ENCODE measurements at places on chromosomes 1 and 21.
A peak's percentile ranks its signal among the peaks of the same experiment; 100 is the strongest.

- no peak for ATAC-seq
Measured at GRCh38 chr1:182391028-182391361, 595 bp downstream of the GLUL start.

DNA sequence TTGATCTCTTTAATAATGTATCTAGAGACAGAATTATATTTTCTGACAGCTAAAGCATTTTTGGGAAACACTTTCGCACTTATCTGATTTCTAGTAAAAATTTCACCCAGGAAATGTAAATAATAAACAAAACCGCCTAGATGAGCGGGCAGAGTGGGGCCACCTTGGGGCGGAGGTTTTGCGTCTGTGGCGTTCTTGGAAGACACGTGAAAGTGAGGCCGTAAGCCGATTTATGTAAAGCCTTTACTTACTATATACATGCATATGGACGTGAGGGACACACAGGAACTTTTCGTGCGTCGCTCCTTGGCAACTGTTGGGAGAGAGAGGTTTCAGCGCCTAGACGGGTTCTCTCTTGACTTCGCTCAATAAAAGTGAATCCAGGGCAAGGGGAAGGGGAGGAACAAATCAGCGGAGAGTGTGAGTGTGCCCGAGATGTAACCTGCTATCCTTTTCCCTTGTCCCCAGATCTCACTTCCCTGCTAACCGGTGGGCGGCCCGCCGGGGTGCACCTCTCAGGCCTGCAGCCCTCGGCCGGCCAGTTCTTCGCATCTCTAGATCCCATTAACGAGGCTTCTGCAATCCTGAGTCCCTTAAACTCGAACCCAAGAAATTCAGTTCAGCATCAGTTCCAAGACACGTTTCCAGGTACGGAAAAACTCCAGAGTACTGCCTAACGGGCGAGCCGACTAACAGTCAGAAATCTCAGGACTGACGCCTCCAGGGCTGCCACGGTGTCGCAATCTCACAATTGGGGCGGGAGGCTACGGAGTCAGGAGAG lies 1.7 kb downstream of the HLX start:
- no peak for ATAC-seq

- ATAC-seq: peak; percentile 86
Measured at GRCh38 chr1:88191917-88192316, 492.2 kb upstream of the PKN2 start.

GRCh38 chr1:14602136-14602535 lies 3.7 kb downstream of the KAZN start:
- ATAC-seq: no peak

DNA sequence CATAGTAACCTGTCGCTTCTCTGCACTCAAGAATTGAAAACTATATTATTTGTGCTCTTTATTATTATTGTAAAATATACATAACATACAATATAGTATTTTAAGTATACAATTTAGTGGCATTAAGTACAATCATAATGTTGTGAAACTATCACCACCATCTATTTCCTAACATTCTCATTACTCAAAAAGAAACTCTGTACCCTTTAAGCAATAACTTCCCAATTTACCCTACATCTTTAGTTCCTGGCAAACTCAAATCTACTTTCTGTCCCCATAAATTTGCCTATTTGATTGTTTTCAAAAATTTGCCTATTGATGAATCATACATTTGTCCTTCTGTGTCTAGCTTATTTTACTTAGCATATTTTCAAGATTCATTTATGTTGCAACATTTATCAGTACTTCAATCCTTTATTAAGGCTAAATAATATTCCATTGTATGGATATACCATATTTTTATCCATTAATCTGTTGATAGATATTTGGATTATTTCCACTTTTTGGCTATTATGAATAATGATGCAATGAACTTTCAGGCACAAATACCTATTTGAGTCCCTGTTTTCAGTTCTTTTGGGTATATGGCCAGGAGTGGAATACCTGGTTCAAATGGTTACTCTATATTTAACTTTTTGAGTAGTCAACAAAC lies 99.6 kb upstream of the DMRTA2 start:
- ATAC-seq: no peak

GRCh38 chr21:44005593-44005992 lies 6.5 kb upstream of the TRAPPC10 start:
- no peak for ATAC-seq

DNA sequence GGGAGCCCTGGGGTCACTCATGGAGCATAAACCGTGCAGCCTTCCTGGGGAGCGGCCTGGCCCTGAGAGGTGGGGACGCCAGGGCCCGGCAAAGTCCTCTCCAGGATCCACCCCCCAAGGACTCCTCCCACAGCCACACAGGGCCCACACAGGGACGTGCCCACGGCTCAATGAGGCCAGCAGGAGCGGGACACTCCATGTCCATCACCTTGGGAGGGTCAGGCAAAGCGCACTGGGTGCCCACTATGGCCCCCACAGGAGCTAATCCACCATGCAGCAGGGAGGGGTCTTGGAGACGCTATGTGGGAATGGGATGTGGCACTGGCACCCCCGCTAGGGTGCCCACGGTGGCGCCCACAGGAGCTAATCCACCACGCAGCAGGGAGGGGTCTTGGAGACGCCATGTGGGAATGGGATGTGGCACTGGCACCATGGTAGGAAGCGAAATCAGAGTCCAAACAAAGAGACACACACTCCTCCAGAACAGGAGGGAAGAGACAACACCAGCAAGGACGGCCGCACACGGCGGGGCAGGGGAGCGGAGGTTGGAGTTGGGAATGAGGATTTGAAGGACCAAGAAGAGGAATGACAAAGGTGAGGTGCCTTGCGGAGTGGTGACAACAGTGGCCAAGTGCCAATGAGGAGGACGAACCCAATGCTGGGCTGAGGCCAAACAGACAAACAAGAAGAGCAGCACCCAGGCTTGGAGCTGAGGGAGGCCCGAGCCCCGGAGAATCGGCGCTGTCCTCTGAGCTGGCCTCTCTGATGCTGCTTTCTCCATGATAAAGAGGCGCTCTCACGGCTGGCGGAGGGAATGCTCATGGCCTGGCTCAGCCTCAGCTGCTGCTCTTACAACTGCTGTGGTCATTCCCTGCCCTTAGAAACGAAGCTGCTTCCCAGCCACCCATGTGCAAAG lies 18.1 kb upstream of the SLC19A1 start:
- no peak for ATAC-seq

DNA sequence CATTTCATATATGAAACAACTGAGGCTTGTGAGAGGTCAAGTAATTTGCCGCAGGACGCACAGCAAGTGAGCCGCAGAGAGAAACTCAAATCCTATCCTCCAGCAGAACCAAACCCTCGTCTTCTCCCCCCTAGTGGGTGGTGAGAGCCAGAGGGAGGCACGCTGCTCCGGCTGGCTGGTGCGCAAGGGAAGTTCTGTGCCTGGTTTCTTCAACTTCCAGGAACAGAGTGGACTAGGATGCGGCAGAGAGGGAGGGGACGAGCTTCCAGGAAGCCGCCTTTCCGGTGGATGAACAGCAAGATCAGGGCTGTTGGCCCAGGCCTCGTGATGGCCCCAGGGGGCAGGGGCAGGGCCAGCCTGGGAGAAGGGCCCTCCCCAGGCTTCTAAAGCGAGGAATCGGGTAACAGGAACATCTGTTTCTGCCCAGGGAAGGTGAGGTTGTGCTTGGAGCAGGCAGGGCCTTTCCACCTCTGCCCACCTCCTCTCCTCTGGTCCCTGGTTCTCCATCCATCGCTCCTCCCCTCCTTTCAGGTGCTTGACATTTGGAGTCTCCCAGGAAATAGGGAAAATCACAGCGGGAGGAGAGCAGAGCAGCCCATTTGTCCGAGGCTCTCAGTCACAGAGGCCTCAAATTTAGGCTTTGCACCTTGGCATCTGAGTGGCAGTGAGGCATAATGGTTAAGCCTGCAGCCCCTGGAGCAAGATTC lies 16.8 kb upstream of the PDIK1L start:
- ATAC-seq: no peak

DNA sequence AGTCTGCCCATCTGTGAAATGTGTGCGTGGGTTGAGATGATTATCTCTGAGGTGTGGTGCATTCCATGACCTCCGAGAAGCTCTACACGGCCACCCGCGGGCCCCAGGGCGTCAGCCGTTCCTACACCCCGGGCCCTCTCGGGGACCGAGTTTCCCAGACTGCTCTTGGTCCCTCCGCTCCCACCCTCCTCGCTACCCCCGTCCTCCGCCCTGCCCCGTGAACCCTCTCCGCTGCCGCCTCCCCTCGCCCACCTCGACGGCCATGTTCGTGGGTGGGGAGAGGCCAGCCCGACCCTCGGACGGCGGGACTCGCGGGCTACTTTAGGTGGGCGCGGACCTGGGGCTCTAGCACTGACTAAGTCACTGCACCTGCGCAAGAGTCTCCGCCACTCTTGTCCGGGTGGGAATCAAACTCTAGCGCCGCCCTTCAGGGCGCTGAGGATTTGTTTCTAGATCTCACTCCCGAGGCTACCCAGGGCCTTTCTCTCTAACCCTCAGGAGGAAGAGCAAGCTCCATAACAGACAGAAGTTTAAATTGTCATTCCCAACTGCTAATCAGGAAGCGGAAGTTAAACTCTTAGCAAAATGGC lies 47.7 kb upstream of the VWA5B1 start:
- ATAC-seq: no peak

- no peak for ATAC-seq
Measured at GRCh38 chr1:66452982-66453381, 81.0 kb upstream of the SGIP1 start.

GRCh38 chr21:41580758-41581554 lies 73.0 kb upstream of the TMPRSS2 start:
- no peak for ATAC-seq

DNA sequence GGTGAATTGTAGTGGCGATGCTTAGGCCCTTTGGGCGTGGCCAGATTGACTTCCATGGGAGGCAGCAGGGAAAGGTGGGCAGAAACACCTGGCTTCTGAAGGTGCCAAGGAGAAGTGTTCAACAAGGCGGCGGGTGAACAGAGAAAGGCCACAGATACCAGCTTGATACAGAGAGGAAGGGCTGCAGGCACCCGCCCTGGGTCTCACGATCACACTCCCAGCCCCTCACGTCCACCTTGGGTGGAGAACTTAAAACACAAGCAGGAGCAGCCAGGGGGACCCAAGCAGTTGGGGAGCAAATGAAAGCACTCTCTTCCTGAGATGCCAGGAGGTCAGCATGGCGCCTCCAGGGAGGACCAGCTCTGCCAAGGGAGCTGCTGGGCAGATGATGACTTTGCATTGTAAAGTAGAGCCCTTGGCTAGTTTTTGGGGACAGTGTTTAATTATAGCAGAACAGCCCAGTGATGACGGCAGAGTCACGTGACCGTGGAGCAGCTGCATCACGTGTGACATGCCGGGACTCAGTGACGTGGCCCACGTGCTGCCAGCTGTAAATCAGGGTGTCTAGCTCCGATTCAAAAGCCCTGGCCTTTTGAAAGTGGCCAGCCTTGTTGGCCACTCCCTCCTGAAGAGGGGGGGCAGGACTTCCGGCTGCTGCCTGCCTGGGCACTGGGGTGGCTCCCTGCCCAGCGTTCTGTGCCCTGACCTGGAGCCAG lies 19.0 kb downstream of the SLC37A1 start:
- no peak for ATAC-seq

GRCh38 chr1:108639899-108640560 lies 20.9 kb downstream of the HENMT1 start:
- no peak for ATAC-seq

DNA sequence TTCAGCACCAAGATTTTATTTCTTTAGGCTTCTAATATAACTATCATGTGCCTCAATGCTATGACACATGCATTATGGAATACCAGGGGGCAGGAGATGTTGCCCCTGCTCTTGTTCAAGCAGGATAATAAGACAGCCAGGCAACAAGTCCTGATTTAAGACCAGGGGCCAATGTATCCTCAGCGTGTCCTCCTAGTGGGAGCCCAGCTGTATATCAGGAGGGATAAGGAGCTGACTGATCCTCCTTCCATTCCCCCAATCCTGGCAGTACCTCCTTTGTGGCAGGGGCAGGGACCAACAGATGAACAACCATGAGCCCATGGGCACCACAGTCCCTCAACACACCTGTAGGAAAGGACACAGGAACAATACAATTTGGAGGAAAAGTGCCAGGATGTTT lies 29.3 kb downstream of the SORT1 start:
- no peak for ATAC-seq
